H1 (cell line): ENCODE measurements at places on chromosomes 6 and 20.
A peak's percentile ranks its signal among the peaks of the same experiment; 100 is the strongest.

DNA sequence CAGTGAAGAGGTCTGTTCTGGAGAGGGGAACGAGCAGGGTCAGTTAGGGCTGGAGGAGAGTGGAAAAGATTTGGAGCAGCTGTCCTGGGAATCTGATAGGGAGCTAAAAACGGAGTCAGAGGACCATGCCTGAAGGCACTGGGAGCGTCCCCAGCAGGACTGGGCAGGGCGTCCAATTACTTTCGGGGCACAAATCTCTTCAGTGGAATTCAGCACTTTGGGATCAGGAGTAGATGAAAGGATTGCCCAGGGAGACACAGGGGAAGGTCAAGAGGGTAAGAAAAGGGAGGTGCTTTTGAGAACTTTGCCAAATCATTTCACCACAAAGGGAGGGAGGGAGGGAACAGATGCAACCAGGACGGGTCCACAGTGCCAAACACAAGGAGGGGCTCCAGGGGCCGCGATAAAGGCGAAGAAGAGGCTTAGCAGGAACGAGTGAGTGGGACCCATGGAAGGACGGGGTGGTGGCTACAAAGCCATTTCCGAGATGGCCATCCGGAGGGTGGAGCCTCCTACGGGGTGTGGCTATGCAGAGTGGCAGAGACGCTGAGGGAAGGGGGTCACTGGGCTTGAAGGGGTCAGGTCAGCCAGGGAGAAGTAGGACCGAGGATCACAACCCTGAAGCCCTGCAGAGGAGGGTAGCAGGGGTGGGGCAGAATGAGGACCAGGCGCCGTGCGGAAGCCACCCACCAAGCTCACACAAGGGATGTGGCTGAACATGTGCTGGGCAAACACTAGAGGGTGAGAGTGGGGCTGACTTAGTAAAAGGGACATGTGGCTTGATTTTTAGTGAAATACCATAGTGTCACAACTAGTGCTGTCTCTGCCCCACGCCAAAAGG lies 180.0 kb upstream of the RREB1 start:
- peak; percentile 56 for DNase-seq

- DNase-seq, result no peak
These were observed 274.8 kb upstream of the BTBD3 start for GRCh38 chr20:11642866-11643265.

- no peak for DNase-seq
These were observed 1009.2 kb upstream of the GJE1 start for GRCh38 chr6:141123497-141123896.

DNA sequence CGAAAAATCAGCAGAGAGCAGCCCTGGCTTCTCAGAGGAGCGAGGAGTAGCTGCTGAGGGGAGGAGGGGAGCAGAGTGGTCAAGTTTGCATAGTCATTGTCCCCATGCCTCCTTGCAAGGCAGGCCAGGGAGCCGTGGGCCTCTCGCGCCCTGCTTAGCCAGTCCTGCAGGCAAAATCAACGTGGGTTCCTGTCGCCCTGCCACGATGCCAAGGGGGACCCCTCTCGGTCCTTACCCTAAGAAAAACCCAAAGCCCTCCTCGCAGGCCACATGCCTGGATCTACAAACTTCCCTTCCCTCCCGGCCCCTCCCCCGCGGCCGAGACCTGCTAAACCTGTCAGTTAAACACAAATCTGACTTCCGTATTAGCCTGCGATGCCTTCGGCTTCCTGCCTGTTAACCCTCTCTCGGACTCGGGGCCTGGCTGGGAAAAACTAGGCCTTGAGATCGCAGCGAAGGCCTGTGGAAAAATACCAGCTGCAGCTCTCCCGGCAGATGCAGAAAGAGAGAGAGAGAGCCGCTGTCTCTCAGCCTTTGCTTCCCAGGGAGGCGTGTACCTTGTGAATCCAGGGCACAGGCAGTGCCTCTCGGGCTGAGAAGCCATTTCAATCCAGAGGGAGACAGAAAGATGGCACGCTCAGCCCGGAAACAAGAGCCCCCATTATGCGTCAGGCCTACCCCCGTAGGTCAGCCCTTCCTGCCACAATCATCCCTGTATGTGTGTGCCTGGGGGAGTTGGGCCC lies 968 bp upstream of the ZMYND8 start:
- no peak for DNase-seq

- no peak for DNase-seq
These were observed 9.6 kb downstream of the DSTN start for GRCh38 chr20:17579369-17580039.

- DNase-seq, result no peak
These were observed 894 bp downstream of the PYGB start for GRCh38 chr20:25248786-25249172.

GRCh38 chr6:14524319-14524718 lies 406.7 kb downstream of the CD83 start:
- no peak for DNase-seq

DNA sequence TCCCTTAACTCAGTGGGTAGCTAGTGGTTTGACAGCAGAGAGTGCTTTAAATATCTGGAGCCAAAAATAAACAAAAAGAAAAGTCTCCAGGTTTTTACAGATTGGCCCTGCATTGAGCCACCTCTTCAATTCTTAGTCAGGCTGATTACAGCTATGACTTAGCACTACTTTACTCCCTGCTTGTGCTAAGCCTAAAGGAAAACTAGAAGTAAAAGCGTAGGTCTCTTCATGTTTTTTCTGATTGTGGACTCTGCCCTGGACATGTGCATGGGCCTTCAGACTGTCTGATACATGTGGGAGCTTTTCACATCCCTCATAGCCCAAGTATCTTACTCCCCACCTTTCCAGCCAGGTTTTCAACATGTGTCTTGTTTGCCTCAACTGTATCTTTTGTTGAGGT lies 33.3 kb downstream of the KPNA5 start:
- no peak for DNase-seq

GRCh38 chr6:162722226-162722625 lies 5.3 kb downstream of the PRKN start:
- no peak for DNase-seq

- DNase-seq, result peak; percentile 81
These were observed 17.9 kb upstream of the PRDM13 start for GRCh38 chr6:99588618-99589289.

- DNase-seq, result no peak
These were observed 341.1 kb downstream of the NRN1 start for GRCh38 chr6:5665667-5666066.

DNA sequence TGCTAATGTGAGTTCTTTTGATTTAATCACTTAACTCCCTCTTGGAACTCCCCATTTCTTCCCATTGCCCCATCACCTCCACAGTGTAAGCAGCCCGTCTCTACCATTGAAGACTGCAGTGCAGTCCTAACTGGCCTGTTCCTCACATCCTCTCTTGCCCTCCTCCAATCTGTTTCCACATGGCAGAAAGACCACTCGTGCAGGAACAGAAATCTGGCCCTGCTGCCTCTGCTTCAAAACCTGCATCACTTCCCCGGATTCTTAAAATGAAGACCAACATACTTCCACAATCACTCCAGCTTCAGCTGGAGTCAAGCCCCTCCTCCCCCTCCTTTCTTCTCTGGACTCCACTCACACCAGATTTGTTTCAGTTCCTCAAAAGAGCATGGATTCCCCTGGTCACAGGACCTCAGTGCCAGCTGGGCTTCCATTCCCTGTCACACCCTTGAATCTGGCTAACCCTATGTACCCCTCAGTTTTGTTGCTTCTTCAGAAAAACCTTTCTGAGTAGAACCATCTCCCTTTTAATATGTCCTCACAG lies 802.3 kb downstream of the MAFB start:
- DNase-seq, result no peak

DNA sequence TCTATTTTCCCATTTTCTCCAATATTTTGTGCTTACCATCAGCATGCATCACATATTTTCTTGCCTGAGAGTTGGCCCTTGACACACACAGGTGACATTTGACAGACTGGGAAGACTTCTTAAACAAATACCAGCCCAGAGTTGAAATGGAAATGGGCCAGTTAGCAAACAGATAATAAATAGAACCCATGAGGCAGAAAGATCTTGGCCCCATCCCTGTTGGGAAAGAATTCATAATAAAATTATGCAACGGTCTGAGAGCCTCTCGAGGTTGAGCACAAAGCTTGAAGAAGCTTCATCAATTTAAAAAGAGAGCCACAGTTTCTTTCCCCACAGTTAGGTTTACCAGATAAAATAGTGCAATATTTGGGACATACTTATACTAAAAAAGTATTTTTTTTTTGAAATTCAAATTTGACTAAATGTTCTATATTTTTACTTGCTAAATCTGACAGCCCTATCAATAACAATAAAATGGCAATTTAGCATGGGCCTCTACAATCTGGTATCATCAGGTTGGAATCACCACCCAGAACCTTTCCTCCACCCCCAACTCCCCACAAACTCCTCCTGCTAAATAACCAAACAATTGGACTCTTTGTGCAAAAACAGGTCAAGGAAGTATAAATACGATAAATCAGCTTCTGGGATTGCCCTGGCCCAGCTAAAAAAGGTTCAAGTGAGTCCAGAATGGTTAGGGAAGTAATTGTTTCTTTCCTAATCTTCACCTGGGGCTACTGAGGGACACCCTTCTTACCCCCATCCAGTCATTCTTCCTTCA lies 129.8 kb downstream of the CD164 start:
- DNase-seq, result no peak

- DNase-seq, result no peak
These were observed 115.7 kb downstream of the AIG1 start for GRCh38 chr6:143176090-143177021.

DNA sequence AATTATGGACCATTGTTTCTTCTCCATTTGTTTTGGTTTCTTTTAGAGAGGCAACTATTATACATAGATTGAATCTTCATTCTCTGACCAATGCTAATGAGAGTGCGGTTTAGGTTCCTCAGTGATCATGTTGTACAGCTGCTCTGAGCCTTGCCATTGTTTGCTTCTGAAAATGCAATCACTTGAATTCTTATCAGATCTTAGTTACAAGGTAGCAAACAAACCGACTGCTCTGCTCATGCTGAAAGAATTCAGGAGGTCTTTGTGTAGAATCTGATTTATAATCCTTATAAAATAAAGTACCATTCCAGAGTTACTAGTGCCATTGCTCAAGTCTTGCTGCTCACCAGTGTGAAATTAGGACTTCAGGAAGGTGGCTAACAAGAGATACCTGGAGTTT lies 569.1 kb upstream of the ID4 start:
- DNase-seq, result no peak

DNA sequence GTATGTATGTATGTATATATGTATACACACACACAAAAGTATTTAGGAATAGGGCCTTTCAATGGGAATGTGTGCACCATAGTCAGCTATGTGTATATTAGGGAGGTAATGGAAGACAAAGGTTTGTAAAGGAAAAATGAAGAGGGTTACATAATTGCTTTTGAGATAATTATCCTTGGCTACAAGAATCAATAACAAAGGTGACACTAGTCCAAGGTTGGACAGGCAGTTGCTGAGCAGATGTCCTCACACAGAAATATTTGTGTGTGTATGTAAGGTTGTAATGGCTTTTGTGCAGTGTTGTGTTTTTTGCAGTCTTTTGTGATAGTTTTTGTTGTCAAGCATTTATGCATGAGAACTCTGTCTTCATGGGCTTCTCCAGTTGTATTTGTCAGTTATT lies 157.9 kb upstream of the MARCKS start:
- DNase-seq, result no peak

GRCh38 chr6:123533862-123534648 lies 102.7 kb downstream of the TRDN start:
- DNase-seq, result no peak

DNA sequence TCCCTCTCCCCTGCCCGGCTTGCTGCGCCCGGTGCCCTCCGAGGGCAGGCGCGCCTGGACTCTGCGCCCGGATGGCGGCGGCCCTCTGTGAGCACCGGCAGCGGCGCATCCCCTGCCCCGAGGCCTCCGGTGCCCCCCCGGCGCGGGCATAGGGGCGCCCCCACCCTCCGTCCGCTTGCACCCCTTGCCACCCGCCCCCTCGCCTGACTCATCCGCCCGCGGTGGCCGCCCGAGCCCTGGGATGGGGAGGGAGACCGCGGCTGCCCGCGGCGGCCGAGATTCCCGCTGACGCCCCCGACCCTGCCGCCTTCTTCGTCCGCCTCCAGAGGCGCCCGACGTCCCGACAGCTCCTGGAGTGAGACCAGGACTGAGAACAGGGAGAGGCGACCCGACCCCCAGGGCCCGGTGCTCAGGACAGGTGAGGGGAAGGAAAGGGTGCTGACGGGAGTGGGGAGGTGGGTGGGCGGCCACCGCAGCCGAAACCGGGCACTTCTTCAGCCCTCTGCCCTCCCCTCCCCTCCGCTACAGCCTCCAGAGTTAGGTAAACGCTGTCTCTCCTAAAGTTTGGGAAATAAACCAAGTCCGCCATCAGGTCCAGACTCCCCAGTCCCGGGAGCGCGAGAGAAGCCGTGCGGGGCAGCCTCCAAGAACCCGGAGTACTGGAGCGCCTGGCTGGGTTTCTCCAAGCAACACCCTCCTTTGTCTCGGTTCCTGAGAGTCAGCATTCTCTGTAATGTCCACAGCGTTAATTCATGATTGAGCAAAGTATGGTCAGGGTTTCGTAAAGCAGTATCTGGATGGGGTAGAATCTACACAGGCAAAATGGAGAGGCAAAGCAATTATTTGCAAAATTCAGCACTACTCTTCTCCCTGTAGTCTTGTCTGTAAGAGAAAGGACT lies 539 bp downstream of the TMEM200A start:
- DNase-seq, result peak; percentile 13

DNA sequence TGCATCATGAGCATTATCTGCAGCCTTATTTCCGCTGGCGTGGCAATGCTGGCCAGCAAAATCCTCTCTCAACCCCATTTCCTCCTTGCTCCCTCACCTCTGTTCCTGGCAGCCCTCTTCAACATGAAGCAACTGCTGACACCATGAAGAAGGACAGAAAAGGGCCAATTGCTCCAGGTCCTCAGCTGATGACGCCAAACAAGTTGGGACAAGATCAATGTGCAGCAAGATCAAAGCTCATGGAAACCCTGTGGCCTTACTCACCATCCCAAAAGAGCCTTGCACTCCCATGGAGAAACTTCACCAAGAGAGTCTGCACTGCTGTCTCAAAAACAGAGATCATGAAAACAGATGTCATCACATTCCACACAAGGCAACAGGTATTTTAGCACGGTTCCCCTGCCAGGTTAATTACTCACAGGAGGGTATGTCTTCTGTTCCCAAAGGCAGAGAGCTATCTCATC lies 7.4 kb downstream of the GFOD1 start:
- no peak for DNase-seq

GRCh38 chr20:61557621-61558020 lies 305.6 kb downstream of the CDH4 start:
- DNase-seq, result no peak

DNA sequence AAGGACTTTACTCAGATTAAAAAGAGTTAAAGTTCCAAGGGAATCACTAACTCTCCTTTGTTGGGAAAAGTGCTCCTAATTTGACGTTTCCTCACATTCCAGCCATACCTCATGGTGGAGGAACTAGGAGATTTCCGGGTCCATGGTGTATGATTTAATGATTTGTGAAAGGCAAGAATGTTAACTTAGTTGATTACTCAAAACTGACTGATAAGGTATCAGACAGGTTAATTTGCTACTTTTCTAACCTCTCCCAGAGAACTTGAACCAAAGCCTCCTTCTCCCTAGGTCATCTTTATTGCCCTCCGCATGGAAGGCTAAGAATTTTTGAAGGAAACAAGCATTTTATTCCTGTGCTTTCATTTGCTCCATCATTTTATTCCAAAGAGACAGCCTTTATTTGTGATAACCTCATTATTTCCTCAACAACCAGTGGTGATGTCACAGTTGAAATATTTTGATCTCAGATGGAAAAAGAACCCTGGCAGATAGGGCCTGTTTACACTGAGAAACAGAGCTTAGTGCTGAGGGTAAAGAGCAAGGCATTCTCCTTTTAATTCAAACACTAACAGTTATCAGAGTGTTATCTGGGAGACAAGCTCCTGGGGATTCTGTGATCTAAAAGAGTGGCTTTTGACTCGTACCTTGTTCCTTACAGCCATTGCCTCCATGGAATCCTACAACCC lies 57.4 kb upstream of the BMP2 start:
- no peak for DNase-seq

- no peak for DNase-seq
These were observed 25.0 kb upstream of the NELFCD start for GRCh38 chr20:58956078-58956477.
